ENCODE measurements at places on chromosomes 7 and 10. TPM values are rescaled to one million over a fixed set of nuclear protein-coding genes. Genes with fewer than 3 reads are reported as not detected.
A peak's percentile ranks its signal among the peaks of the same experiment; 100 is the strongest.

DNA sequence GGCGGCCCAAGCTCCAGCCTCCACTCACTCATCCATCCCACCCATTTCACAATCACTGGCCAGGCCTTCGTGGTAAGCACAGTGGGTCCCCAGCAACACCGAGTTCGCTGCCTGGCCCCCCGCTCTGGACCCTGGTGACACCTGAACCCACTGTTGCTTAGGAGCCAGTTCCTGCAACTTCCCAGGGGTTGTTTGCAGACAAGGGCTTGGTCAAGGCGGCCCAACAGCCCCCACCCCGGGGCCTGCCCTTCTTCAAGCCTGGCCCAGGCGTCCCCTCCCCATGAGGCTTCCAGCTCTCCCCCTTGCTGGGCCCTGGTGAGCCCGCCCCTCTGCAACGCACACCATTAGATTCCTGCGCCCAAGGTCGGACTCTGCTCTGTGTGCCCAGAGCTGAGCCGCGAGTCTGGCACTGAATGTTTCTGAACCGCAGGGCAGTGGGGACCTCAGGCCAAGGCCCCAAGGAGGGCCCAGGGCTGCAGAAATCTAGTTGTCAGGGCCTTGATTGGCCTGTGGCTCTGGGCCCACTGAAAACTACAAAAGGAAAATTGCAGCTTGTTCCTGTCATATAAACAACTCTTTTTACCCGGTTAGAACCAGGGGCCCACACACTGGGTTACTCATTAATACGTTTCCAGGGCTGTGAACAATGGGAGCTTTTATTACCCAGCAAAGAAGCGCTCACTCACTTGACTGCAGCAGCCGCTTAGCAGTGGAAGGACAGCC is 2.1 kb upstream of the COX19 start:
- H3K36me3 ChIP-seq = peaks cover 12% of the 10 kb centered on the region
- no peaks in the 10 kb centered on the region for H3K27me3 ChIP-seq
- H3K27ac ChIP-seq = no peak overlapping the region
- H3K4me3 ChIP-seq = no peak overlapping the region
- no peak for DNase-seq
- H3K4me1 ChIP-seq = peaks cover 20% of the 10 kb centered on the region

DNA sequence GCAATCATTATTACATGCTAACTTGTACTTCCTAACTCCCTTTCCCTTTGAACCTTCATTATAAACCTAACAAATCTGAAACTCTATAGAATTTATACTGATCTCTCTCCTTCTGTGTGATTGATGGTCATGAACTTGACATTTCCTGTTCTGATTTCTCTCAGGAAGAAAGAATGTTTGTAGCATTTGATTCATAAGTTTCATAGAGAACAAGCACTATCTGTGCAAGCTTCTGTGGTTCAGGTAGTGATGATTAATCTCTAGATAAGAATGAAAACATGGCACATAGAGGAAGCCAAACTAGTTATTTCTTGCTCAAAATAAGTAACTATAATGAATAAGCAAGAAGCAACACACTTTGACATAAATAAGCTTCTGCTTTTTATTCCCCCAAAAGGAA is 34.2 kb downstream of the TFPI2 start:
- no peak overlapping the region for H3K27ac ChIP-seq
- no peak for DNase-seq
- no peaks in the 10 kb centered on the region for H3K27me3 ChIP-seq
- no peaks in the 10 kb centered on the region for H3K4me1 ChIP-seq
- no peaks in the 10 kb centered on the region for H3K36me3 ChIP-seq

DNA sequence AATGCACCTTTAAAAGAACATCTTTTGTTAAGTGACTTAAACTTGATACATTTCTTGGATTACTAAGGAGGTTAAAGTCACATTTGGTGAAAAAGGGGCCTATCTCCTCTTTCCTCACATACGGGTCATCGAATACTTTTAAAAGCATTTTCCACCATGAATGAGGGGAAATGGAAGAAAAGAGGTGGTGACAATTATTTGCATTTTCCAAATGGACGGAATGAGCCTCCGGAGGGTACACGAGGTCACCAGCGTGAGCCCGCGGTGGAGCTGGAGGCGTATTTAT is 1.0 kb upstream of the BMPR1A start:
- peaks cover 12% of the 10 kb centered on the region for H3K27me3 ChIP-seq
- DNase-seq = no peak
- peaks cover 5% of the 10 kb centered on the region for H3K4me1 ChIP-seq
- no peaks in the 10 kb centered on the region for H3K36me3 ChIP-seq
- peak overlapping the region; percentile 59 for H3K4me3 ChIP-seq
- peak overlapping the region; percentile 92 for H3K27ac ChIP-seq

DNA sequence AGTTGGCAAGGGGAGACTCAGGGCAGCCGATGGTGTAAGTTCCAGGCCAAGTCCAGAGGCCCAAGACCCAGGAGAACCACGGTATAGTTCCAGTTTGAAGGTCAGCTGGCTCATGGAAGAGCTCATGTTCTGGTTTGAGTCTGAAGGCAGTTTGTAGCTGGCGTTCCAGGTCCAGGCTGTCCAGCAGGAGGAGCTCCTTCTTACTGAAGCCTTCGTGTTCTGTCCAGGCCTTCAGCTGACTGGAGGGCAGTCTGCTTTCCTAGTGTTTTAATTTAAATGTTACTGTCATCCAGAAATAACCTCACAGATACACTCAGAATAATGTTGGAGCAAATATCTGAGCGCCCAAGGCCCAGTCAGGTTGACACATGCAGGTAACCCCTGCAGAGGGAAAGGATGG is 4.2 kb downstream of the SUN1 start:
- H3K36me3 ChIP-seq = peaks cover 8% of the 10 kb centered on the region
- peaks cover 32% of the 10 kb centered on the region for H3K4me1 ChIP-seq
- H3K4me3 ChIP-seq = no peak overlapping the region
- no peaks in the 10 kb centered on the region for H3K27me3 ChIP-seq

GRB10 gene
- 58.6 TPM for total RNA-seq

GRCh38 chr7:100489824-100490223 is 6.1 kb downstream of the NYAP1 start:
- H3K4me1 ChIP-seq = peaks cover 13% of the 10 kb centered on the region
- no peak for DNase-seq
- no peaks in the 10 kb centered on the region for H3K36me3 ChIP-seq
- H3K27me3 ChIP-seq = no peaks in the 10 kb centered on the region
- no peak overlapping the region for H3K4me3 ChIP-seq
- H3K27ac ChIP-seq = no peak overlapping the region

- peak overlapping the region; percentile 73 for H3K27ac ChIP-seq
- peaks cover 69% of the 10 kb centered on the region for H3K4me1 ChIP-seq
- no peaks in the 10 kb centered on the region for H3K27me3 ChIP-seq
- H3K4me3 ChIP-seq = no peak overlapping the region
Observed at GRCh38 chr7:130893441-130893894, 159.5 kb upstream of the KLF14 start.

DNA sequence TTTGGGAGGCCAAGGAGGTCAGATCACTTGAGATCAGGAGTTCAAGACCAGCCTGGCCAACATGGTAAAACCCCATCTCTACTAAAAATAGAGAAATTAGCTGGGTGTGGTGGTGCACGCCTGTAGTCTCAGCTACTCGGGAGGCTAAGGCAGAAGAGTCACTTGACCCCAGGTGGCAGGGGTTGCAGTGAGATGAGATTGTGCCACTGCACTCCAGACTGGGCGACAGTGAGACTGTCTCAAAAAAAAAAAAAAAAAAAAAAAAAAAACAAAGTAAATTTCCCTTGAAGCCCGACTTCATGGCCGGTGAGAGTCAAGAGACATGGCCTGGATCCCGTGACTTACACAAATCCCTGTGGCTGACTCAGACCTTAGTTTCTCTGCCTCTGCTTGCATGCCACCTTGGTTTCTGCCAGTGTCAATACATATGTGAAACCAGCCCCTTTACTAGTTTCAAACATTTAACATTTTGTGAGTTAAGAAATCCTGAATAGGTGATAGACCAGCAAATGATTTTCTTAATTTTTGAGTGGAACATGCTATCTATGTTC is 62.8 kb downstream of the ZEB1 start:
- H3K27ac ChIP-seq = no peak overlapping the region
- H3K4me1 ChIP-seq = no peaks in the 10 kb centered on the region
- no peaks in the 10 kb centered on the region for H3K36me3 ChIP-seq
- H3K27me3 ChIP-seq = no peaks in the 10 kb centered on the region
- no peak for DNase-seq

GRCh38 chr10:59060852-59061251 is 115.6 kb upstream of the PHYHIPL start:
- no peaks in the 10 kb centered on the region for H3K27me3 ChIP-seq
- H3K36me3 ChIP-seq = no peaks in the 10 kb centered on the region
- no peaks in the 10 kb centered on the region for H3K4me1 ChIP-seq
- no peak overlapping the region for H3K4me3 ChIP-seq
- no peak overlapping the region for H3K27ac ChIP-seq

GRCh38 chr7:156975620-156976019 is 26.1 kb downstream of the NOM1 start:
- H3K36me3 ChIP-seq = peaks cover 16% of the 10 kb centered on the region
- no peak for DNase-seq
- no peak overlapping the region for H3K27ac ChIP-seq
- no peaks in the 10 kb centered on the region for H3K4me1 ChIP-seq
- H3K4me3 ChIP-seq = no peak overlapping the region
- no peaks in the 10 kb centered on the region for H3K27me3 ChIP-seq

ELAPOR2 gene
- 127 TPM for total RNA-seq

SPDYE2B gene
- not detected for total RNA-seq

GRCh38 chr10:58590924-58591323 is 78.3 kb downstream of the BICC1 start:
- no peak for DNase-seq
- no peaks in the 10 kb centered on the region for H3K36me3 ChIP-seq
- no peak overlapping the region for H3K4me3 ChIP-seq

- H3K36me3 ChIP-seq = peaks cover 25% of the 10 kb centered on the region
- peaks cover 16% of the 10 kb centered on the region for H3K4me1 ChIP-seq
- H3K4me3 ChIP-seq = peak overlapping the region; percentile 98
- H3K27ac ChIP-seq = peak overlapping the region; percentile 85
- no peaks in the 10 kb centered on the region for H3K27me3 ChIP-seq
- DNase-seq = no peak
Observed at GRCh38 chr7:100157334-100158228, 942 bp downstream of the TRAPPC14 start.

DNA sequence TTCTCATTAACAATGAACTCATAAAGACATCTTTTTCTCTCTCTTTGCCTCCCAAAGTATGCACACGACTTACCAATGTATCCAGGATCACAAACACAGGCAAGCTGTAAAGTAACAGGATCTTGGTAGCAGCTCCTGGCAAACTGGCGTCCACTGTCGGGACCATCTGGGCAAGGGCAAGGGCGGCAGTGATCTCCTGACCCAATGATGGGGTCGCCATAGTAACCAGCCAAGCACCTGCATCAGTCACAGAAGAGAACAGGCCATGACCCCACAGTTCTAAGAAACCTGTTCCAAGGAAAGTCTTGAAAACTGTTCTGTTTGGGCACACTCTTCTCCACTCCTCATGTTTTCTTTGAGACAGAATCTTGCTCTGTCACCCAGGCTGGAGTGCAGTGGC is 47.6 kb downstream of the LAMB1 start:
- DNase-seq = no peak
- no peaks in the 10 kb centered on the region for H3K27me3 ChIP-seq
- no peak overlapping the region for H3K27ac ChIP-seq
- no peak overlapping the region for H3K4me3 ChIP-seq
- H3K4me1 ChIP-seq = peaks cover 28% of the 10 kb centered on the region

MYPN gene
- not detected for total RNA-seq

GNA12 gene
- total RNA-seq = 47.2 TPM

DNA sequence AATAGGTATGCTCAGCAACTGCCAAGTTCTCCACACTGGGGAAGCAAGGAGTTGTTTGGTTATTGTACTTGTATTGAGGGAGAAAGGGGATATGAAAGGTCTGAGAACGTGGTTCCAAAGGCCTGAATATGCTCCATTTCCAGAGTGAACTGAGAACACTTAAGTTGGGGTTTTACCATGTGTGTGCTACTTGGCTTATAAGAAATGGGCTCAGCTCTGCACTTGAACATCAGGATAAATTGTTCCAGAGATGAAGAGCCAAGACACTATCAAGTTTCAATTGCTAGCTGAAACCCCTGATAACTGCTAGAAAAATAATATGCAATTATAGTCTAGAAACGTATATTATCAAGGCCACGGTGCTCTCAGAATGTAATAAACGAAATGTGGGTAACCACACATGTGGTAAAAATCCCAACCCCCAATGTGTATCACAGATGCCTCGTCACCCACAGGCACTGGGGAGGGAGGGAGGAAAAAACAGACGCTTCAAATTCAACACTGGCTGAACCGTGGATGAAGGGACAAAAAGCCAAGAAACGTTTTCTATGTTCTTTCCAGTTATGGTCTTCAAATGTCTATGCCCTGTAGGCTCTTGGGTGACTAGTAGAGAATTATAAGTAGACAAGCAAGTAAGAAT is 16.3 kb downstream of the ELMO1 start:
- peaks cover 27% of the 10 kb centered on the region for H3K4me1 ChIP-seq
- H3K36me3 ChIP-seq = no peaks in the 10 kb centered on the region
- no peak overlapping the region for H3K4me3 ChIP-seq
- H3K27me3 ChIP-seq = no peaks in the 10 kb centered on the region
- no peak for DNase-seq

DNA sequence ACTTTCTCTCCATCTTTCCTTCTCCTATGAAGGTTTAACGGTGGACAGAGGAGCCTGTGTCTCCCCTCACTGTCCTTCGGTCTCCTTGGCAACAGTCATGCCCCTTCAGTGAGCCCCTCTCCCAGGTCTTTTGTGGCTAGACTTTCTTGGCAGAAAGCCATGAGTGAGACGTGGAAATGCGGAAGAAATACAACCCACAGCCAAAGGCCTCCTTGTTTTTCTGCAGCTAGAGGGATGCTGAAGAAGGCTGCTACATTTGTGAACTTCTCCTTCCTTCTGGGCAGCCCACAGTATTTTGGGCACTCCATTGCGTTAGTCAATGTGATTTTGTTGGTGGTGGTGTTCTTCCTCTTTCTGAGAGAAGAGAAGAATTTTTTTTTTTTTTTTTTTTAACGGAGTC is 333.7 kb upstream of the PODXL start:
- no peaks in the 10 kb centered on the region for H3K27me3 ChIP-seq
- no peaks in the 10 kb centered on the region for H3K4me1 ChIP-seq
- H3K4me3 ChIP-seq = no peak overlapping the region
- no peaks in the 10 kb centered on the region for H3K36me3 ChIP-seq
- no peak overlapping the region for H3K27ac ChIP-seq

DNA sequence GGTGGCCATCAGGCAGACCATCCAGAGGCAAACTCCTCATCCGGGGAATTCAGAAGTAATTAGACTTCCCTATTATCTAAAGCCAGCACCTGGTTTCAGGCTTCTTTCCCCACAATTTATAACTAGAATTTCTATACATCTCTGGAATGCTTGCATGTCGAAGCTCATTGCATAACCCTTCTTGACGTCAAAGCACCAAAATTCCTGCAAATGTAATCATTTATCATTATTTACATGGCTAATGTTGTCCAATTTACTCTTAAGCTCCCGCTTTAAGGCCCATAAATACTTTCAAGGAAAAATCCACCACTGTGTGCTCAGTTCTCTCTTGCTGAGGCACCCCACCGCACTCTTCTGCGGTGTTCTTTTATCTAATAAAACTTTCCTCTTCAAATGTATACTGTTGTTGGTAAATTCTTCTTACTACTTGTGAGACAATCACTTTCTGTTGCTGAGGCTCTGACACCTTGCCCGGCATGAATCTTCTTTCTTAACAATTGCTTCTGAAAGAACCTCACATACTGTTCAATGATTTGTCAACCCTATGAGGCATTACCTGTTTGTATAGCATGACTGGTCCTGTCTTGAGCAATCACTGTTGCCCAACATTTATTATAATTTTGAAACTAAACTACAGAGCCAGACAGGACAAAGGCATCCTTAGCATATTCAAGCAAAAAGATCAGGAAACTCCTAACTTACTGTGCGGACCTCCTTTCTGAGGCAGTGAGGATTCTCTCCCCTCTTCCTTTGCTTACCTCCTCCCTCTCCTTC is 17.4 kb upstream of the GPR141 start:
- DNase-seq = no peak
- no peak overlapping the region for H3K4me3 ChIP-seq
- no peak overlapping the region for H3K27ac ChIP-seq
- no peaks in the 10 kb centered on the region for H3K27me3 ChIP-seq
- no peaks in the 10 kb centered on the region for H3K36me3 ChIP-seq
- H3K4me1 ChIP-seq = no peaks in the 10 kb centered on the region

Data from upper lobe of right lung (tissue), 1 donor.